ENCODE measurements at places on chromosomes 16 and 17. TPM values are rescaled to one million over a fixed set of nuclear protein-coding genes. Genes with fewer than 3 reads are reported as not detected.

DNA sequence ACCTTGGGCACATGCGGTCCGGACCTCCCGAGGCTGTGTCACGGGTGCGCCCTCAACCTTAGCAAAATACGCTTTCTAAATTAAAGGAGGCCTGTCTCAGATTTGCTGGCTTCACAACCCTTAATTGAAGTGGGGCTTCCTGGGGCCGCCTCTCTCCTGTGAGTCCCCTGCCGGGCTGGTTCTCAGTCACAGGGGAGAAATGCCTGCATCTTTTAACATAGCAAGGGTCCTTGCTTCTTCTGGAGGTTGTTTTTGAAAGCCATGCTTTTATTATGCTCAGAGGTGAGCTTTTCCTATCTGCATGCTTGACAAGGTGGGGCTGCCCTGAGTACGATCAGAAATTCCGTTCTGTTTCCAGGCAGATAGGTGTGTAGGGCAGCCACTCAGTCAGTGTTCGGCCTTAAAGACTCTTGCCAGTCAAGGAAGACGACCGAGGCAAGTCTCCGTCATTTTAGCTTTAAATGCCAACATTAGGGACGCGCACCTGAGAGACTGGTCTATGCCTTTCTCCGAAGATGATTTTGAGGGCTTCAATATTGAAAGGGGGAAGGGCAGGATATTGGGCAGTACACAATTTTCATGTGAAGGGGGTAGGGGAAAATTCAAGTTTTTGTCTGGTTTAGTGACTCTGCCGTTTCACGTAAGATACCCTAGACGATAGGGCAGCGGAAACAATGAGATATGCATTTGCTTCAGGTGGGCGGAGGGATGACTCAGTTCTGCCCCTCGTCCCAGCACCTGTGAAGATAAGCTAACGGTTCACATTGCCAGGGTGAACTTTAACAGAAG lies 5.5 kb upstream of the SLC7A5 start:
- DNase-seq = no peak

- no peak for DNase-seq
Measured at GRCh38 chr17:17528696-17529652, 32.8 kb upstream of the RASD1 start.

DNA sequence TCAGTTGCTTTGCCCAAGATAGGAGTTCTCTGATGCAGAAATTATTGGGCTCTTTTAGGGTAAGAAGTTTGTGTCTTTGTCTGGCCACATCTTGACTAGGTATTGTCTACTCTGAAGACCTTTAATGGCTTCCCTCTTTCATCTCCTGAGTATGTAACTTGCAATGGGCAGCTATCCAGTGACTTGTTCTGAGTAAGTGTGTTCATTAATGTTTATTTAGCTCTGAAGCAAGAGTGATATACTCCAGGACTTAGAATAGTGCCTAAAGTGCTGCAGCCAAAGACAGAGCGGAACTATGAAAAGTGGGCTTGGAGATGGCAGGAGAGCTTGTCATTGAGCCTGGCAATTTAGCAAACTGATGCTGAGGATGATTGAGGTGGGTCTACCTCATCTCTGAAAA lies 8.8 kb upstream of the TANGO6 start:
- DNase-seq = no peak

KRT31 gene
- not detected for polyA plus RNA-seq

CSF3 gene
- polyA plus RNA-seq = 3.5 TPM
